ENCODE measurements at places on chromosomes 1 and 21.

DNA sequence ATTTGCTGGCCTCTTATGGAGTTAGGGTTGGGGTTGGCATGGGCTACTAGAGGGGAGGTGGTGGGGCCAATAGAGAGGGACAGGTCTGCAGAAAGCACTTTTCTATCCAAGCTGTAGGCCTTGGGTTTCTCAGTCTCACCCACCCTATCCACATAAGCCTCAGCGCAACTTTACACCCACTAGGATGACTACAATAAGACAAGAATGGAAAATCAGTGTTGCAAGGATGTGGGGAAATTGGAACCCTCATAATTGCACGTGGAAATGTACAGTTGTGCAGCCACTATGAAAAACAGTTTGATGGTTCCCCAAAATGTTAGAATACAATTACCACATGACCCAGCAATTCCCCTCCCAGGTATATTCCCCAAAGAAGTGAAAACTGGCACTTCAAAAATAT, 14.0 kb upstream of the GSTM4 start:
- DNase-seq = no peak

GRCh38 chr1:53413175-53414001, 45.8 kb upstream of the DMRTB1 start:
- DNase-seq = no peak

- no peak for DNase-seq
These were observed 71.4 kb downstream of the DDR2 start for GRCh38 chr1:162703708-162704107.

DNA sequence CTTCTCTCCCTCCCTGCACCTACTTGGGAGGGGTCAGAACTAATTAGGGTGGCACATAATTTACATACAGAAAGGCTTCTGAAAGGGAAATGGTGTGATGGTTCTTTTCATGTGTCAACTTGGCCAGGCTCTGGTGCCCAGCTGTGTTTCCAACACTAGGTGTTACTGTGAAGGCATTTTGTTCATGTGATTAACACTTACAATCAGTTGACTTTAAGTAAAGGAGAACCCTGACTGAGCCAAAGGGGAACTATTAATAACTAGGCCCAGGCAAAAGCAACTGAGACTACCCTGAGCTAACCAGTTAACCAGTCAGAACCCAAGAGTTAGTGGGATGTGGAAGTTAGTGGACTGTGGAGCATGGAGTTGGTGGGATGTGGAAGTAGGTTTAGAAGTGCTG, 114.9 kb downstream of the SEC16B start:
- no peak for DNase-seq

DNA sequence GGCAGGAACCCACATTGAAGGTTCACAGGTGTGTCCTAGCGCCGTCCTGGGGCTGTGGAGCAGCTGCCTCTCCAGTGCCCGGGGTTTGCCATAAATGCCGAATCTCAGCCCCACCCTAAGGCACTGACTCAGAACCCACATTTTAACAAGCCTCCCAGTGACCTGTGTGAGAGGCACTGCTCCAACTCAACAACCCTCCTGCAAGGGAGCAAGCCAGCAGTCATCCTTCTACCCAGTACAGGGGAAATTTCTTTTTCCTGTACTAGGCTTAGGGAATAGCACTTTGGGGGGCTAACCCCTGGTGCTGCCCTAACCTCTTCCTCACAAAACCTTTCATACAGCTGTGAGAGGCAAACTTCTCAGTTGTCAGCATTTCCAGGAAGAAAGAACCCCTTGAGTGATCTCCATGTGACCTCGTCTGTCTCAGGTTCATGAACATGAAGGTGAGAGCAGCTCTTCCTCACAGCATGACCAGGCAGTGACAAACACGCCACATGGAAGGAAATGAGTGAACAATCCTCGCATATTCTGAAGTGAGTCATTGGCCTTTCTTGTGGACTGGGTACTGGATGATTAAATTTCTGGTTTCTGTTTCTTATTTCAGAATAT, 11.4 kb upstream of the BCAR3 start:
- no peak for DNase-seq

DNA sequence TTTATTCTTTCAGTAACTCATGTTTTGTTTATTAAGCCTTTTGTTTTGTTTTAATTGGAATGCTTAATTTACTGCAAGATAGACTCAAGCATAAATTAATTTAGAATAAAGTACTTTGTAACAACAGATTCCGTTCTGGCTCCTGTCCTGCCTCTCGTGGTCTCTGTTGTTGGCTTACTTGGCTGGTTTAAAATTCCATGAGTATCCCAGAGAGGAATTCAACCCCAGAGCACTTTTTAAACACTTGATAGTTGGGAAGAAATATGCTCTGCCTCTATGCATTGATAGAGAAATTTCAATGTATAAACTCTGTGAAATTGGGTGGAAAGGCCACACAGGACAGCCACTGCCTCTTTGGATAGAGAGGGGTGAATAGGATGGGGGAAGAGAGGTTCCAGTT, 89.7 kb downstream of the ATP5PO start:
- no peak for DNase-seq

DNA sequence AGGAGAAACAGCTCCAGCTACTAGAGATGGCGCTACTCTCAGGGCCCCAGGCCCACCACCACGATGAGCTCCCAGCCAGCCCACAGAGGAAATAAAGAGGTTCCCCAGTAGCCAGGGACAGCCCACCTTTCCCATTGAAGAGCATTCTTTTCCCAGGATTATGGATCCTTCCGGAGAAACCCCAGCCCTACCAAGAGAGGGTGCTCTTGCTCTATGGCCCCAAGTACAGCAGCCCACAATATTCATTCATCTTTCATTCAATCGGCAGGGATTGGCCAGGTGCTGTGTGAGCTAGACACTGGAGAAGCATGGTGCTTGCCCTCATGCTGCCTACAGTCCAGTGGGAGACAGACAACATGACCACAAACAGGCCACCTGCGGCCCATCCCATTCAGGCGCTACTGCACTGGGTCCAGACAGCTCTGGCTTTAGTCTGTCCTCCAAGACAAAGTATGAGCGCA, 29.9 kb downstream of the PMVK start:
- no peak for DNase-seq

DNA sequence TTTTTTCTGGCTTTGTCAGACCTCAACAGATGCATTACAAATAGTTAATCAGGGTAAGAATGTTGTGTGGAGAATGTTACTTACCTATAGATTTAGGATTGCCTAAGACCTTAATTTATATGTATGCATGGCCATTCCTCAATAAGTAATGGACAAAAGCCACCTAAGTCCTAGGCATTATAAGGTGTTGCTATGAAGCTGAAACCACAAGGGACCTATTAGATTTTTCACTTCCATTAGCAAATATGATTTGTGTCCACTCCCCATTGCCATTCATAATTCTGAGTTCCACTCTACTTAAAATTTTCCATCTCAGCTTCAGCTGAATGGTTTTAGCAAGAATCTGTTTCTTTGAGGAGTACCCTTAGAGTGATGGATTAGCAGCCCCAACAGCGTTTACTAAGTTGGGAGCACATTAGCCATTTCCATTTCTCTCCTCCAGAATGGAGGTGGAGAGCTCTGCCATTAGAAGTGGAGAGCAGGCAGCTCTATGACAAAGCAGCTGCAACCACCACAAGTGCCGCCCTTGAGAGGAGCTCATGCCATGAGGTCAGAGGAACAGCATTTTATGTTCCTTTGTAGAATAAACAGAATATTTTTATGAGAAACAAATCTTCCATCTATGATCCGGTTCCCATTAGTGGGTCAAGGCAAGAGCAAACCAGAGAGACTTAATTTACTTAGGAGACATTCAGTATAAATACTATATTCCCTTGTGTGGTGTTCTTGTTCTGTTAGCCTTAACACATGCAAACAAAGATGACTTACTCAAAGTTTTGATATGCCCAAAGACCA, 28.9 kb upstream of the C1orf87 start:
- DNase-seq = no peak

- DNase-seq = no peak
These were observed 146.0 kb upstream of the IVNS1ABP start for GRCh38 chr1:185463011-185463410.

DNA sequence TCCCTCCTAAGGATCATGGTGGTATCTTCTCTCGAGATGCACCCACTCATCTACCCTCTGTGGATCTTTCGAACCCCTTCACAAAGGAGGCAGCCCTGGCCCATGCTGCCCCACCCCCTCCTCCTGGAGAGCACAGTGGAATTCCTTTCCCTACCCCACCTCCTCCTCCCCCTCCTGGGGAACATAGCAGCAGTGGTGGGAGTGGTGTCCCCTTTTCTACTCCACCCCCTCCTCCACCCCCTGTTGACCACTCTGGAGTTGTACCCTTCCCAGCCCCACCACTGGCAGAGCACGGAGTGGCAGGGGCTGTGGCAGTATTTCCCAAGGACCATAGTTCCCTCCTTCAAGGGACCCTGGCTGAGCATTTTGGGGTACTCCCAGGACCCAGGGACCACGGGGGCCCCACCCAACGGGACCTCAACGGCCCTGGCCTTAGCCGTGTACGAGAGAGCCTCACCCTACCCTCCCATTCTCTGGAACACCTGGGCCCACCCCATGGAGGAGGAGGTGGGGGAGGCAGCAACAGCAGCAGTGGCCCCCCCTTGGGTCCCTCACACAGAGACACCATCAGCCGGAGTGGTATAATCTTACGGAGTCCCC, 14.5 kb upstream of the TARS2 start:
- no peak for DNase-seq

Measured in mucosa of descending colon (tissue), 3 donors.